ENCODE measurements at places on chromosomes 2 and 18. TPM values are rescaled to one million over a fixed set of nuclear protein-coding genes. Genes with fewer than 3 reads are reported as not detected.

GRCh38 chr2:274503-274902, 9.8 kb downstream of the ACP1 start:
- no peak for DNase-seq

EDAR gene
- total RNA-seq: not detected

GRCh38 chr2:193462411-193462810, 1267.7 kb upstream of the TMEFF2 start:
- DNase-seq: no peak

- DNase-seq: no peak
Observed at GRCh38 chr2:36586672-36587071, 11.3 kb downstream of the FEZ2 start.

SCYGR4 gene
- not detected for total RNA-seq

GRCh38 chr2:174771136-174771535, 6.9 kb upstream of the CHRNA1 start:
- DNase-seq: no peak

TIGD1 gene
- 3.8 TPM for total RNA-seq

DNA sequence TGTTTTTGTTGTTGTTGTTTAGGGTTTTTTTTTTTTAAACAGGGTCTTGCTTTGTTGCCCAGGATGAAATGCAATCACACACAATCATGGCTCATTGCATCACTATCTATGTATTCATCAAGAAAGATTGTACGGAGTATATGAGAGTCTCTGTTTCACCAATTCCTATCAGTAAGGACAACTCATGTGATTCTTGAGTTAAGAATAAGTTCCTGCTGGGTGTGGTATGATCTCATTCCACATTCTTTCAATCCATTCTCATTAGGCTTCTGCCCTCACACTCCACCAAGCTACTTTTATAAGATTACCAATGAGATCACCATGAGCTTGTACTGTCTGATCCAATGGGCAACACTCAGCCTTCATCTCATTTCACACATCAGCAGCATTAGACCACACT, 9.1 kb upstream of the AP1S3 start:
- no peak for DNase-seq

GRCh38 chr2:37984176-37984575, 59.1 kb downstream of the RMDN2 start:
- DNase-seq: no peak

DNA sequence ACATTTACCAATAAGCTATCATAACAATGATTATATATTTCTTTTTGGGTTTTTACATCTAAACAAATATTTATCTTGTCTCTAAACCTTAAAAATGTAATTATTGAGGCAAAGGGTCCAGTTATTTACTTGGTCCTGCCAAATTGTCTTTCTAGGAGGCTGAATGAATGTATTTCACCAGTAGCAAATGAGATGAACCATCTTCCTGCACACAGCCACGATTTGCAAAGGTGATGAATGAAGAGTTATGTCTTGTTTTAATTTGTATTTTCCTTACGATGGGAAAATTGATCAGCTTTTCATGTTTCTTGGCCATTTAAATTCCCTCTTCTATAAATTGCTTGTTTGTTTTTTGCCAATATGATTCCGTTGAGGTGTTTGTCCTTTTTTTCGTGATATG, 1.4 kb downstream of the SP100 start:
- DNase-seq: no peak

ACTR3 gene
- total RNA-seq: 103 TPM

COL4A3 gene
- total RNA-seq: 1.7 TPM

LRATD1 gene
- total RNA-seq: 1.6 TPM

C1QL2 gene
- not detected for total RNA-seq

- no peak for DNase-seq
Observed at GRCh38 chr2:140621583-140622362, 1509.0 kb downstream of the LRP1B start.

C2orf74 gene
- total RNA-seq: 18.2 TPM

CFAP65 gene
- total RNA-seq: not detected

DNA sequence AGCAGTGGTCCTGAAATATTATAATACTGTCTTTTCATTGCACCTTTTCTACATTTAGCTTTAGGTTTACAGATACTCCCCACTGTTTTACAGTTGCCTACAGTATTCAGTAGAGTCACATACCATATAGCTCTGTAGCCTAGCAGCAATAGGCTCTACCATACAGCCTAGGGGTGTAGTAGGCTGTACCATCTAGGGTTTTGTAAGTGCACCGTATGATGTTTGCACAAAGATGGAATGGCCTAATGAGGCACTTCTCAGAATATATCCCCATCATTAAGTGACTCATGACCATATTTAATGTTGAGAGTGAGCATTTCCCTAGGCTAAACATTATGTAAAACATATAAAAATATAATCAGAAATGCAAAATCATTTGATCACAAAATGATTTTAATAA, 511.3 kb upstream of the RAB12 start:
- no peak for DNase-seq

GRCh38 chr18:32048507-32049091, 30.0 kb downstream of the RNF125 start:
- no peak for DNase-seq

SCYGR1 gene
- total RNA-seq: not detected

- no peak for DNase-seq
Observed at GRCh38 chr18:51340332-51340731, 142.9 kb upstream of the MEX3C start.

MC5R gene
- not detected for total RNA-seq

- no peak for DNase-seq
Observed at GRCh38 chr2:240425697-240426096, 9.8 kb upstream of the GPC1 start.

DNA sequence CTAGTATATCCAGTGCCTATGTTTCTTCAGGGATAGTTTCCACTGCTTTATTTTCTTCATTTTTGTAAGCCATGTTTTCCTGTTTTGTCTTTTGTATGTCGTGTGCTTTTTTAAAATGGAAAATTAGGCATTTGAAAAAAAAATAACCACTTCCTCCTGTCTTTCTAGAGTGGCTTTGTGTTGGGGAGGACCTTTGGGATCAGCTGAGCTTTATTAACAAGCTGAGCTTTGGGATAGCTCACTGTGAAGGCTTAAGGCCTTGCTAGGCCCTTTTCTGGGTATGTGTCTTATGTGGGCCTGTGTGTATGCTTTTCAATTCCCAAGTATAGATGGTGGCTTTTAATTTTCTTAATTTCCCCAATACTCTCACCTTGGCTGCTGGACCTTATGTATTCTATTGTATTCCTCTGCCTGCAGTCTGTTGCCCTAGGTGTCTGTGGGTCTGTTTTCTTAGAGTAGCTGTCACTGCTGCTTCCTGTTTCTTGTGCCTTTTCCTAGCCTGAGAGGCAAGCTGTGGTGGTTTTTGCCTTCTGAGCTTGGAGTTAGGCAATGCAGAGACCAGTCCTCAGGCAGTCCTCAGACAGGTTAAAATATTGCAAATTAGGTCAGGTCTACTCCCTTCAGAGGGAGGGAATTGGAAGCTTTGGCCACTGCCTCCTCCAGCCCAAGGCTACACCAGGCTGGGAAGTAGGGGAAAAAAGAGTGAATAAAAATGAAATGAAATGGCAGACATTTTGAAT, 134.7 kb downstream of the LDLRAD4 start:
- no peak for DNase-seq

DNA sequence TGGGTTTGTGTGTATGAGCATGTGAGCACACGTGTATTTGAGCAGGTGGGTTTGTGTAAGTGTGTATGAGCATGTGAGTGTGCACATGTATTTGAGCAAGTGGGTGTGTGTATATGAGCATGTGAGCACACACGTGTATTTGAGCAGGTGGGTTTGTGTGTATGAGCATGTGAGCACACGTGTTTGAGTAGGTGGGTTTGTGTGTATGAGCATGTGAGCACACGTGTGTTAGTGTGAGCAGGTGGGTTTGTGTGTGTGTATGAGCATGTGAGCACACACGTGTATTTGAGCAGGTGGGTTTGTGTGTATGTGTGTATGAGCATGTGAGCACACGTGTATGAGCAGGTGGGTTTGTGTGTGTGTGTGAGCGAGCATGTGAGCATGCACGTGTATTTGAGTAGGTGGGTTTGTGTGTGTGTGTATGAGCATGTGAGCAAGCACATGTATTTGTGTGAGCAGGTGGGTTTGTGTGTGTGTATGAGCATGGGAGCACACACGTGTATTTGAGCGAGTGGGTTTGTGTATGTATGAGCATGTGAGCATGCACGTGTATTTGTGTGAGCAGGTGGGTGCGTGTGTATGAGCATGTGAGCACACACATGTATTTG, 169.7 kb downstream of the TWIST2 start:
- DNase-seq: no peak

- DNase-seq: no peak
Observed at GRCh38 chr2:22843919-22844537, 541.0 kb upstream of the KLHL29 start.

Data from omental fat pad (tissue), 4 donors.